ENCODE measurements at places on chromosomes 16 and 17.

DNA sequence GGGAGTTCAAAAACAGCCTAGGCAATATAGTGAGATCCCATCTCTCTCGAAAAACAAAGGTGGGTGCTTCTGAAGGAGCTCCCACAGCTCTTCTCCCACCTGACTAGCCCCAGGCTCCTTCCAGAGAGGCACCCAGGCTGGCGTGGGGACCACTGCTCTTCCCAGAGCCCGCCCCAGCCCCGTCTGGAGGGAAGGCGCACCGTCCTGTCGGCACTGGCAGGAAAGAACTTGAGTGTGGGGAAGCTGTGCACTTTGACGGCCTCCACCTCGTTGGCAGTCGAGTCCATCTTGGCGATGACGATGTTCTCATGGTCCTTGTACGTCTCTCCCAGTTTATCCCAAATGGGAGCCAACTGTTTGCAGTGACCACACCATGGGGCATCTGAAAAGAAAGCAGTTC, 10.5 kb upstream of the PPP1R27 start:
- no peak for DNase-seq

DNA sequence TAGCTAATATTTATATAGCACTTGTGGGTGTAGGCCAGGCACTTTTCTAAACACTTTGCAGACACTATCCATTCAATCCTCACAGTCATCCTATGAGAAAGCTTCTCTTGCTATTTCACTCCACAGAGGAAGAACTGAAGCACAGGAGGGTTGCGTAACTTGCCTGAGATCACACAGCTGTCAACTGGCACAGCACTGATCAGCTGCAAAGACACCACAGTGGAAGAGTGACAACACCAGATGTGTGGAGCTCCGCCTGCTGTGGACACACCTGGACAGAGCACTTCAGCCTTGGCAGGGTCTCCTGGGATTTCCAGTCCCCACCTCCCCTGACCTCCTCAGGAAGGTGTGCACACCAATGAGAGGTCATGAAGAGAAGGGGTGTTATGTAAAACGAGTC, 13.3 kb upstream of the CNEP1R1 start:
- DNase-seq = no peak

GRCh38 chr17:65109543-65109942, 27.6 kb upstream of the RGS9 start:
- no peak for DNase-seq

DNA sequence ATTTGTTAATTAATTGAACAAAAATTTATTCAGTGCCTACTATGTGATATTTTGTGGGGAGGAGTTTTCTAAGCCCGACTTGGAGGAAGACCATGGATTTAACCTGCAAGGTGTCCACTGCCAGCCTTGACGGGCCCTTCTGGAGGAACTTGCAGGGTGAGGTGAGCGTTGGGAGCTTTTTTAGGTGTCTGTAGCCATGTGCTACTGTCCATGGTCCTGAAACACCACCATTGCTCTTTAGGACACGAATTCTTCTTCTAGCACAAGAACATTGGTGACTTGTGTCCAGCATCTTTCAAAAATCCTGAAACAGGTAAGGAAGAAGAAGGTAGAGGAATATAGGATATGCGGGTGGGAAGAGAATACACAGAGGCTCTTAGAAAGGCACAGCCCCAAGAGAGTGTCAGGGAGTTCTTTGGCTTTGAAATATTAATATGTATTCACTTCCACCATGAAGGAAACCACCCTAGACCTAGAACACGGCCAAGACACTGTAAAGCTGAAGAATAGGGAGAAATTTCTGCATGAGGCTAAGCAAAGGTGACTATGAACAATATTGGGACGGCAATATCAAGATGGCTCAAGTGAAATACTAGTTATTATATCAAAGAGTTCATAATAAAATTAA, 27.9 kb upstream of the OR4D1 start:
- peak; percentile 15 for DNase-seq

- peak; percentile 33 for DNase-seq
Observed at GRCh38 chr16:81581107-81581506, 136.5 kb downstream of the CMIP start.

GRCh38 chr17:41613277-41614082, 913 bp upstream of the KRT16 start:
- no peak for DNase-seq

DNA sequence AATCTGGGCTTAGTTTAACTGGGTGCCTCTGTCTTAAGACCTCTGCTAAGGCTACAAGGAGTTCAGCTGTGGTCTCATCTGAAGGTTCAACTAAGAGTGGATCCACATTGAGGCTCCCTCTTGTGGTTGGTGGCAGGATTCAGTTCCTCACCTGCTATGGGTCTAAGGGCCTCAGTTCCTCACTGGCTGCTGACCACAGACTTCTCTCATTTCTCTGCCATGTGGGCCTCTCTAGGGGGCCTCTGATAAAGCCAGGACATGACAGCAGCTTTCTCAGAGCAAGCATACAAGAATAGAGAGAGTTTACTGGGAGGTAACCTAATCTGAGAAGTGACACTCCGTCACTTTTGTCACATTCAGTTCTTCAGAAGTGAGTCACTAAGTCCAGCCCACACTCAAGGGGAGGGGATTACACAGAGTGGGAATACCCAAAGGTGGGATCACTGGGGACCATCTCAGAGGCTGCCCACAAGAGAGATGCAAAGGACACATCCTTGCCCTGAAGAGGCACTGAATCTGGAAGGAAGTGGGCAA, 19.2 kb upstream of the ABAT start:
- DNase-seq = no peak

DNA sequence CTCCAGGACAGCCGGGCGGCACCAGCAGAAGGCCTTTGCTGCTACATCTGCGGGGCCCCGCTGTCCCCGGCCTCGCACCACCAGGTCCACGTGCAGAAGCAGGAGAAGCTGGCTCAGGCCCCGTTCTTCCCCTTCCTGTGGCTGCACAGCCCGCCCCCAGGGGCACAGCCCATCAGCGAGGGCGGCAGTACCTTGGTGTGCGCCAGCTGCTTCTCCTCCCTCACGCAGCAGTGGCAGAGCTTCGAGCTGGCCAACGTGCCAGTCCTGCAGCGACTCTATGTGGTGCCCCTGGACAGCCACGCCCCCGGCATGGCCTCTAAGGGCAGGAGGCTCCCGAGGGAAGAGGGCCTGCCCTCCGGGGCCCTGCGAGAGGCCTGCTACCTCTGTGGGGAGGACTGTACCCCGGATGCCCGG, 58.3 kb upstream of the CIBAR2 start:
- no peak for DNase-seq

DNA sequence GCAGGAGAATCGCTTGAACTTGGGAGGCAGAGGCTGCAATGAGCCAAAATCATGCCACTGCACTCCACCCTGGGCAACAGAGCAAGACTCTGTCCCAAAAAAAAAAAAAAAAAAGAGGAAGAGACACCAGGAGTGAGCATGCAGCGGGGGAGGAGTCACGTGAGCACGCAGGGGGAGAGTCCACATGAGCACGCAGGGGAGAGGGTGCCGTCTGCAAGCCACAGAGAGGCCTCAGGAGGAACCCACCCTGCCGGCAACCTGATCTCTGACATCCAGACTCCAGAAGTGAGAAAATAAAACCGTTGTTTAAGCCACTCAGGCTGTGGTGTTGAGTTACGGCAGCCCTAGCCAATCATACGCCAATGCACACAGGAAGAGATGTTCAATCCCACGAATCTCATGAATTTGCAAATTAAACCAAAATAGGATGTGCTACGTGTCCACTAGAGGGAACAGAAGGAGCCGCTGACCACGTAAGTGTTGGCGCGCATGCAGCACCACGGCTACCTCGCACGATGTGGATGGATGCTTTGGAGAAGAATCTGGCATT, 42.2 kb downstream of the CCDC57 start:
- no peak for DNase-seq

DNA sequence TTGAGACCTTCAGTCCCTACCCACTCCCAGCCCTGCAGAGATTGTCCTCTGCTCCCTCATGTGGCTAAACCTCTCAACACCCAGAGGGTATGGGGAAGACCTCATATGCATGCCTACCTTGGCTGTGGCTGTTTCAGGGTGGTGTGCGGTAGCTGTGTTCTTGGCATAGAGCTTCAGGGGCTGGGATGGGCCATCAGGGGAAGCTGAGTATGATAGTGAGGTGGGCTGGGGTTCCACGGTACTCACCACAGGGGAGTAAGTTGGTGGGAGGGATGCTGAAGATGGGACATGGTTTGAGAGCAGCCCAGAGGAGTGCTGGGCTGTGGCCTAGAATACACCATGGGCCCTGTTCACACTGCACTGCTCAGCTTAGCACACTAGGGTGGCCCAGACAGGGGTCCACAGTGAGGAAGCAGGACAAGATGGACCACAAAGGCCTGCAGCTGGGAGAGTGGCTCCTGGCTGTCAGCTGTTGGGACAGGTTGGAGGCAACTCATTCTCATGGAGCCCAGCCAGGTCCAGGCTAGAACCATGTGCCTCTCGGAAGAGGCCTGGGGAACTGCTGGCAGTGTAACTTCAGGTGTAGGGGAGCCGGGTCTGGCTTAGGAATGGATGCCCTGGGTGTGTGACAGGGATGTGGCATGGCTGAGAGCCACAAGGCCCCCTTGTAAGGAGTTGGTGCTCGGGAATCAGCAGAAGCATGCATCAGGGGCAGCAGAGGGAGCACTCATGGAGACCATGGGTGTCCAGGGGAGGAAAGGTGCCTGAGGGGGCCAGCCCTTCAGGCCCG, 3.1 kb downstream of the MFAP4 start:
- no peak for DNase-seq

GRCh38 chr16:79303959-79304387, 296.6 kb downstream of the MAF start:
- DNase-seq = no peak

DNA sequence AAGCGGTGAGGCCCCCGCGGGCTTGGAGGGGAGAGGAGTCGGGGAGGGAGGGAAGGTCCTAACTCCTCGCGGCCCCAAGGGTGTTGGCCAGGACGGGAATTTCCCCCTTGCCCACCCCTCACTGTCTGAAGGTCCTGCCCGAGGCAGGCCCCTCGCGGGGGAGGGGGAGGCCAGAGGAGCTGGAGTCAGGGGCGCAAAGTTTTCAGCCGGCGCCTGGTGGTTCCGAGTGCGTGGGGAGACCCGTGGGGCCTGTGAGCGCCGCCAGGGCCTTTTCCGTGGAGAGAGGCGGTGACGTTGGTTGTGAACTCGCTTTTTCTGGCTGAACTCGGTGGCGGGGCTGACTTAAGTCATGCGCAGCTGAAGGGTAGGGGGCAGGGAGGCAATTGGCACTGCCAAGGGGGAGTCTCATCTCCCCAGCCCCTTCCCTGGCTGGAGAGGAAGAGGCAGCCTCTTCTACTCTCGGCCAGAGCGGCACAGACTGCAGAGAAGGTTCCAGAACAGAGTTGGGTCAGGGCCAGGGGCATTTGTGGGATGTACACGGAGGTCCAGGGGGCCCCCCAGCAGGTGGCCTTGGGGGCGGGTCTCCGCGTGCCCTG, 1.5 kb downstream of the CACNA1H start:
- no peak for DNase-seq

DNA sequence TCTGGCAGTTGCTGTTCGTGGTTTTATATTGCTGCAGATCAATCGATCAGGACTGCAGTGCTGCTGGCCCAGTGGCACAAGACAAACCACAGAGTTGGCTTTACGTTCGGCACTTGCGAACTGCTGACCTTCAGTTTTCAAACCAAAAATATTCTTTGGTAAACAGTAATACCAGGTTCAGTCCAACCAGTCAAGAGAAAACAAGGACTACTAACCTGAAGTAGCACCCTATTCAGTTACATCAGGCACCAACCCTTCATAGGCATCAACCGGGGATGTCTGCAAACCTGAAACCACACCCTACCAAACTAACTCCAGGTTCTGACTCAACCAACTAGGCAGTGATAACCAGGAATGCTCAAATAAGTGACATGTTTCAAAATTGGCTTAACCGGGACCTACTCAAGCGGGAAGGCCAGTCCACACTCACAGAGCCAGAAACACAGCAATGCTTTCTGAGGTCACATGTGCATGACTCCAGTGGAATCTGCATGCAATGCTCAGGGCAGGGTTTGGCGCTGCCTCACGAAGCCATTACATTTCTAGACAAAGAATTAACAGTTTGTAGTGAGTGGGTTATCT, 91.1 kb downstream of the SMG6 start:
- DNase-seq = no peak

GRCh38 chr17:15403276-15403939, 62.0 kb upstream of the TEKT3 start:
- no peak for DNase-seq

DNA sequence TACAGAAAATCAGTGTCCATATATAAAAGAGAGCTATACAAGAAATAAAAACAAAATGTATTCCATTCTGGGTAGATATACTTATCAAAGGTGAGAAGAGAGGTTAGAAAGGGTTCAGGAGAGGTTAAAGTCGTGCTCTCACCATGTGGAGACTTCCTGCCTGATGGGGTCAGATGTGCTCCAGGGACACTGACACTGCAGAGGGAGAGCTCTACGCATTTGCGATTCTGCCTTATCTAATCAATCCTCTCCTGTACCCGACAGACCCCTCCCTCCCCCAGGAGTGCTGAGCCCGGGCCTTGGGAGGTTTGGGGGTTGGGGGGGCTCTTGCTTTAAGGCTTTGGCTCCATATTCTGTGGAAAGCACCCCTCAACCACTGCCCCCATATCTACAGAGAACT, 16.6 kb upstream of the SLC5A11 start:
- no peak for DNase-seq

GRCh38 chr17:76004750-76005262, 4.2 kb downstream of the CDK3 start:
- DNase-seq = no peak

- no peak for DNase-seq
Observed at GRCh38 chr16:79717333-79718137, 117.0 kb upstream of the MAF start.

DNA sequence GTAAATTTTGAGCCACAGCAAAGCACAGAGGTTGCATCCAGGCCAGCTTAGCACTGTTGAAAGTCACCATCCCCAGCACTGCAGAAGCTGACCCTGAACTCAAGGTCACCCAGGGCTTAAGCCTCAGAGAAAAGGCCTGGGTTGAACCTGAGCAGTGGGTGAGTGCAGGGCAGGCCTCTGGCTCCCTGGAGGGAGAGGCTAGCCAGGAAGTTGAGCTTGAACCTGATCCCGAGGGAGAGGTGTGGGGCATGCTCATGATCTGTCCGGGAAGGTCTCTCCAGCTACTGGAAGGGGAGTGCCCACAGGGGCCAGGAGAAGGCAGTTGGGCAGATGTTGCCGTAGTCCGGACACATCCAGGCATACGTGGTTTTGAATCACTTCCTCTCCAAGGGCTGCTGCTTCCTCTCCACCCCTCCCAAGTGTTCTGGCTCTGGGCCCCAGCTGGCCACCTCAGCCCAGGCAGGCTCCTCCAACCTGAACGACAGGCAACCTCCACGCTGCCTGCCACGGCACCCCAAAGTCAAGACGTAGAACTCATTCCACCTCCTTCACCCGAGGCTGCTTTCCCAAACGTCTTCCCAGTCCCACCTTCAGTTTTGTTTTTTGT, 18.4 kb downstream of the CARHSP1 start:
- peak; percentile 76 for DNase-seq

DNA sequence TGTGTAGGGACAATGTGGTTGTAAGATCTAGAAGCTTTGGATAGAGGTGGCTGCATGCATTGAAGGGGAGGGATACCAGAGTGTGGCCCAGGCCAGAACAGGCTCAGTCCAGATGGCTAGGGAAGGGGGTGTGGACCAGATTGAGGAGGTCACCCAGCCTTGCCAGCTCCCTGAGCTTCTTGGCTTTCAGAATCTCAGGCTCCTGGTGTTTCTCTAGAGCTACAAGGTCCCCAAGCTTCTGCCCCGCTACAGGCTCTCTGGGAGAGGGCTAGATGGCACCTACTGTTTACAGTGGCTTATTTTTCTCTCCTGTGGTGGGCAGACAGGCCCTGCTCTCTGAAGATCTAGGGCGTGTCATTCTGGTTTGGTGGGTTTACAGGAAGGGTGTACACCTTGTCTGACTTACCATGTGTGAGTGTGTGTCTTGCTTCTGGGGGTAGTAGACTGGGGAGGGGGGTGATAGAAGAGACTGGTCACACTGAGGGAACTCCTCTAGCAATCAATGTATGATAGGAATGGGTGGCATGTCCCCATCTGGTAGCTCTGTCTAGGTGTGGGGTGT, 1.1 kb downstream of the RARA start:
- DNase-seq = no peak

Data from pulmonary artery endothelial cell (primary cell).